SJSA1 (cell line): ENCODE measurements at places on chromosomes 6 and 20. TPM values are rescaled to one million over a fixed set of nuclear protein-coding genes. Genes with fewer than 3 reads are reported as not detected.

ZNF831 gene
- not detected in 2 replicates for total RNA-seq

TSHZ2 gene
- total RNA-seq: not detected in 2 replicates

TMEM242 gene
- total RNA-seq: 9.3 and 17.5 TPM in 2 replicates

RIPPLY2 gene
- not detected in 2 replicates for total RNA-seq

CLPSL2 gene
- not detected in 2 replicates for total RNA-seq

GRM1 gene
- total RNA-seq: not detected in 2 replicates

RIMS1 gene
- 0.08 TPM in 1 of 2 replicates, not detected in the other for total RNA-seq

ADGRG6 gene
- 3.4 and 4.5 TPM in 2 replicates for total RNA-seq

CDS2 gene
- 27.4 and 31.2 TPM in 2 replicates for total RNA-seq

SULF2 gene
- total RNA-seq: 0.09 and 2.2 TPM in 2 replicates

NPEPL1 gene
- total RNA-seq: 6.8 and 7.7 TPM in 2 replicates

HEBP2 gene
- 22.8 and 64.8 TPM in 2 replicates for total RNA-seq

- no peaks in the 10 kb centered on the region for H3K36me3 ChIP-seq
- H3K4me1 ChIP-seq: no peaks in the 10 kb centered on the region
- no peak for DNase-seq
- no peaks in the 10 kb centered on the region for H3K27me3 ChIP-seq
- no peak overlapping the region for H3K4me3 ChIP-seq
These were observed 73.7 kb downstream of the RPP40 start for GRCh38 chr6:4930025-4930691.

DNA sequence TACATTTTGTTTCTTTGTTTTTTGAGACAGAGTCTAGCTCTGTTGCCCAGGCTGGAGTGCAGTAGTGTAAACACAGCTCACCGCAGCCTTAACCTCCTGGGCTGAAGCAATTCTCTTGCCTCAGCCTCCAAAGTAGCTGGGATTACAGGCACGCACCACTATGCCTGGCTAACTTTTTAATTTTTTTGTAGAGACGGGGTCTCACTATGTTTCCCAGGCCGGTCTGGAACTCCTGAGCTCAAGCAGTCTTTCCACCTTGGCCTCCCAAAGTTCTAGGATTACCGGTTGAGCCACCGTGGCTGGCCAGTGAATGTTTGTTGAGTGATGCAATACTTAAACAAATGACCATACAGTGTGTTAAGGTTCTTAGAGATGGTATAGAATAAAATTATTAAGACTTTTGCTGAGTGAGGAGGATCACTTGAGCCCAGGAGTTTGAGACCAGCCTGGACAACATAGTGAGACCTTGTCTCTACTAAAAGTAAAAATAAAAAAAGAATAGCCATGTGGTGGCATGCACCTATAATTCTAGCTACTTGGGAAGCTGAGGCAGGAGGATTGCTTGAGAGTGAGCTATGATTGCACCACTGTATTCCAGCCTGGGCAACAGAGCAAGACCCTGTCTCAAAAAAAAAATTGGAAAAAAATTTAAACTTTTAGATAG, 13.4 kb downstream of the CEP250 start:
- no peaks in the 10 kb centered on the region for H3K27me3 ChIP-seq
- no peak for DNase-seq
- H3K4me1 ChIP-seq: no peaks in the 10 kb centered on the region
- H3K4me3 ChIP-seq: no peak overlapping the region
- H3K27ac ChIP-seq: no peak overlapping the region
- H3K36me3 ChIP-seq: peaks cover 51% of the 10 kb centered on the region

GRCh38 chr6:143405373-143406154, 44.9 kb downstream of the ADAT2 start:
- no peaks in the 10 kb centered on the region for H3K36me3 ChIP-seq

- no peak overlapping the region for H3K27ac ChIP-seq
- no peak for DNase-seq
- H3K4me3 ChIP-seq: no peak overlapping the region
- no peaks in the 10 kb centered on the region for H3K4me1 ChIP-seq
These were observed 54.2 kb downstream of the TSBP1 start for GRCh38 chr6:32317541-32317940.

- peaks cover 21% of the 10 kb centered on the region for H3K4me1 ChIP-seq
- H3K36me3 ChIP-seq: peaks cover 83% of the 10 kb centered on the region
These were observed 47.7 kb downstream of the PYGB start for GRCh38 chr20:25295386-25296093.

DNA sequence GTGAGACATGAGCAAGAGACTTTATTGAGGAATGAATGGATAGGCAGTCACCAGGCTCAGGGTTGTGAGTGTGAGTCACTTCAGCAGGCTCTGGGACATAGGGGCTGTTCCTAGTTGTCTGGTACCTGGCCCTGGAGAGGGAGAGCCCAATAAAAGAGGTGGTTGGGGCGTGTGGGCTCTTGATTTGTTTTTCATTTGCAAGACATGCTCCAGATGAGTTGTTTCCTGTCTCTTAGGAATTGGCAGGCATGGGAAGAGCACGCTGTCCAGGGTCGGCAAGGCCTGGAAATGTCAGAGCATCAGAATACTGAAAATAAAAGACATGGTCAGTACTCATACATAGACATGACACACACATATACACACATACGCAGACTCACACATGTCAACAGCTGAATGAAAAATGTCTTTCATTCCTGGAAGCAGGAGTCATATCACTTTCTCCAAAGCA, 166.3 kb upstream of the SULF2 start:
- peaks cover 37% of the 10 kb centered on the region for H3K4me1 ChIP-seq
- no peaks in the 10 kb centered on the region for H3K36me3 ChIP-seq
- no peak overlapping the region for H3K27ac ChIP-seq
- no peak overlapping the region for H3K4me3 ChIP-seq
- 0 out of 2 replicates have a peak, but pooled peaks cover 3% of the 10 kb centered on the region for H3K27me3 ChIP-seq

DNA sequence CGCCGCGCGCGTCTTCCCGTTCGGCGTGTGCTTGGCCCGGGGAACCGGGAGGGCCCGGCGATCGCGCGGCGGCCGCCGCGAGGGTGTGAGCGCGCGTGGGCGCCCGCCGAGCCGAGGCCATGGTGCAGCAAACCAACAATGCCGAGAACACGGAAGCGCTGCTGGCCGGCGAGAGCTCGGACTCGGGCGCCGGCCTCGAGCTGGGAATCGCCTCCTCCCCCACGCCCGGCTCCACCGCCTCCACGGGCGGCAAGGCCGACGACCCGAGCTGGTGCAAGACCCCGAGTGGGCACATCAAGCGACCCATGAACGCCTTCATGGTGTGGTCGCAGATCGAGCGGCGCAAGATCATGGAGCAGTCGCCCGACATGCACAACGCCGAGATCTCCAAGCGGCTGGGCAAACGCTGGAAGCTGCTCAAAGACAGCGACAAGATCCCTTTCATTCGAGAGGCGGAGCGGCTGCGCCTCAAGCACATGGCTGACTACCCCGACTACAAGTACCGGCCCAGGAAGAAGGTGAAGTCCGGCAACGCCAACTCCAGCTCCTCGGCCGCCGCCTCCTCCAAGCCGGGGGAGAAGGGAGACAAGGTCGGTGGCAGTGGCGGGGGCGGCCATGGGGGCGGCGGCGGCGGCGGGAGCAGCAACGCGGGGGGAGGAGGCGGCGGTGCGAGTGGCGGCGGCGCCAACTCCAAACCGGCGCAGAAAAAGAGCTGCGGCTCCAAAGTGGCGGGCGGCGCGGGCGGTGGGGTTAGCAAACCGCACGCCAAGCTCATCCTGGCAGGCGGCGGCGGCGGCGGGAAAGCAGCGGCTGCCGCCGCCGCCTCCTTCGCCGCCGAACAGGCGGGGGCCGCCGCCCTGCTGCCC, 1.1 kb downstream of the SOX4 start:
- DNase-seq: peak; percentile 56
- H3K27ac ChIP-seq: peak overlapping the region; percentile 76
- H3K4me3 ChIP-seq: peak overlapping the region; percentile 75
- peaks cover 48% of the 10 kb centered on the region for H3K36me3 ChIP-seq
- peaks cover 18% of the 10 kb centered on the region for H3K4me1 ChIP-seq
- H3K27me3 ChIP-seq: no peaks in the 10 kb centered on the region

- no peak for DNase-seq
- H3K4me1 ChIP-seq: peaks cover 10% of the 10 kb centered on the region
- no peak overlapping the region for H3K27ac ChIP-seq
- no peaks in the 10 kb centered on the region for H3K27me3 ChIP-seq
These were observed 9.0 kb upstream of the PRDM1 start for GRCh38 chr6:106077170-106077569.

GRCh38 chr6:136607204-136607931, 57.1 kb upstream of the MAP7 start:
- peaks cover 14% of the 10 kb centered on the region for H3K36me3 ChIP-seq
- H3K27me3 ChIP-seq: no peaks in the 10 kb centered on the region
- no peak overlapping the region for H3K4me3 ChIP-seq
- no peak for DNase-seq

GRCh38 chr6:91575032-91575431, 988.2 kb upstream of the MAP3K7 start:
- no peak overlapping the region for H3K27ac ChIP-seq
- no peak for DNase-seq
- no peaks in the 10 kb centered on the region for H3K27me3 ChIP-seq
- H3K4me3 ChIP-seq: no peak overlapping the region
- H3K4me1 ChIP-seq: no peaks in the 10 kb centered on the region

DNA sequence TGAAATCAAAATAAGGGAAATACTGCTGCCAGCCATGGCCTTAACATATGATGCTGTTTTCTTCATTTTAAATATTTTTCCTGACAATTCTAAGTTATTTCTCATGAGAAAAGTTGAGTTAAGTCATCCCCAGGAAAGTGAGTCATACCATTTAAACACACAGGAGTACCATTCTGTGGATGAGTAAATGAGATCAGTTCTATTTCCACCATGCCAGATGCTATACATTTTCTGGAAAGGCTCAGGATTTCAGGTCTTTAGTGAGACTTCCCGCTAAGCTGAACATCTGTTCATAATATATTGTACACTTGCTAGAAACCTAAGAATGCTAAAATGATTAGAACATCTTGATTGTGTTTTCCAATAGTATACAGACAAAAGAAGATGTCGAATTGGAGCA, 256.2 kb upstream of the MANEA start:
- H3K4me1 ChIP-seq: no peaks in the 10 kb centered on the region
- no peaks in the 10 kb centered on the region for H3K27me3 ChIP-seq
- no peak for DNase-seq
- no peak overlapping the region for H3K4me3 ChIP-seq
- no peak overlapping the region for H3K27ac ChIP-seq

GRCh38 chr6:89826029-89826528, 3.6 kb upstream of the CASP8AP2 start:
- H3K4me1 ChIP-seq: peaks cover 9% of the 10 kb centered on the region
- no peak overlapping the region for H3K4me3 ChIP-seq
- H3K27me3 ChIP-seq: no peaks in the 10 kb centered on the region
- H3K27ac ChIP-seq: no peak overlapping the region
- DNase-seq: no peak
- H3K36me3 ChIP-seq: peaks cover 10% of the 10 kb centered on the region

DNA sequence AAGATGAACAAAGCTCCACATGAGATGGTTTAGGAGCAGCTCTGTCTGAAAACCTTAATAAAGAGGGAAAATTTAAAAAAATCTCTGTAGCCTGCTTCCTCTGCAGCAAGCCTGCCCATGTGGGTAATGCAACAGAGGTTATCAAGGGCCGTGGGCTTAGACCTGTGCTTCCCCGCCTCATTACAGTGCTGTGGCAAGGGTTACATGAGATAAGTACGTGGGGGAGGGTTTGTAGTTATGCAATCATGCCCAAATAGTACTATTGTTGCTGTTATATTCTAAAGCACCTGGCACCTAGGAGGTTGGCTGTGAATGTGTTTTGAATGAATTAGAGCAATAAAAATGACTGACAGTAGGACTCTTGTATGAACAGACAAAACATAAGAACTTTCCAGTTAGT, 68.3 kb downstream of the PKHD1 start:
- H3K4me3 ChIP-seq: no peak overlapping the region
- no peak overlapping the region for H3K27ac ChIP-seq
- no peaks in the 10 kb centered on the region for H3K4me1 ChIP-seq
- DNase-seq: no peak
- peaks cover 6% of the 10 kb centered on the region; the same call in 1 of the 2 replicates for H3K27me3 ChIP-seq

DNA sequence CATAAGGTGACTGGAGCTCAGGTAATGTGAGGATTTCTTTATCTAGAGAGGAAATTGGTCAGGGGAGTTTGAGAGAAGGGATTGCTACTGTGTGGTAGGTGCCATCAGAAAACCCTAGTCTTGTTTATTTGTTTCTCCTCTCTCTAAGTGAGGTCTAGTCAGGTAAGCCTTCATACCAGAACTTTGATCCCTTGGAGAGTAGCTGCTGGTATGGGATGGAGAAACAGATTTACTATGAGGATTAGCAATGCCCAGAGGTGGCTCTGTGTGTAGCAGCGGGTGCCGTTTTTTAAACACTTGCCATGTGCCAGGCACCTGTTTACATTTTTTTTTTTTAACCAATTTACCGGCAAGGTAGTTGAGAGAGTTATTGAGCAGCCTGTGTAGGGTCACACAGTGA, 19.5 kb downstream of the CMTR1 start:
- no peak overlapping the region for H3K4me3 ChIP-seq
- no peaks in the 10 kb centered on the region for H3K27me3 ChIP-seq
- peaks cover 11% of the 10 kb centered on the region; the same call in 1 of the 2 replicates for H3K4me1 ChIP-seq
- DNase-seq: no peak
- peaks cover 74% of the 10 kb centered on the region for H3K36me3 ChIP-seq

- H3K36me3 ChIP-seq: no peaks in the 10 kb centered on the region; the same call in 1 of the 2 replicates
- H3K27ac ChIP-seq: no peak overlapping the region
These were observed 4.3 kb upstream of the GABBR1 start for GRCh38 chr6:29637247-29637646.

DNA sequence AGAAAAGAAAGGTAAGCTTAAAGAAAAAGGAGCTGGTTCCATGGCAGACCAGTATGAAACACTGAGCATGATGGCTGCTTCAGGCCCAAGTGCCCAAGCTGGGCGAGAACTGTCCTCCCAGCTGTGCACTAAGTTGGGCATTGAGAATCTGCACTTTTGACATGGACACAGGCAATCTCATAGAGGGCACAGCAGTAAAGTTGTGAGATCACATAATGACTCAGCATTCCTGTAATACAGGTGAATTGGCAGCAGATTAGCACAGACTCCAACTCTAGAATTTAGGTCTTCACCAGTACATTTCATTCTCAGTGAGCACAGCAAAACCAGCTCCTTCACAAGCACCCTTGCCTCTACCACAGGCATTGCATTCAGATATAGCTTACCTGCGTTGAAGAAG, 343.4 kb downstream of the PKHD1 start:
- H3K4me3 ChIP-seq: no peak overlapping the region
- H3K36me3 ChIP-seq: no peaks in the 10 kb centered on the region
- no peaks in the 10 kb centered on the region for H3K27me3 ChIP-seq
- no peak overlapping the region for H3K27ac ChIP-seq

GRCh38 chr6:11460837-11461661, 76.5 kb upstream of the TMEM170B start:
- H3K27me3 ChIP-seq: no peaks in the 10 kb centered on the region
- peaks cover 4% of the 10 kb centered on the region; the same call in 1 of the 2 replicates for H3K4me1 ChIP-seq
- no peak overlapping the region for H3K4me3 ChIP-seq

- peaks cover 38% of the 10 kb centered on the region for H3K4me1 ChIP-seq
- H3K27me3 ChIP-seq: no peaks in the 10 kb centered on the region
- H3K36me3 ChIP-seq: no peaks in the 10 kb centered on the region
- DNase-seq: peak; percentile 80
- H3K27ac ChIP-seq: peak overlapping the region; percentile 71
These were observed 46.4 kb downstream of the MOCS1 start for GRCh38 chr6:39887692-39888450.

DNA sequence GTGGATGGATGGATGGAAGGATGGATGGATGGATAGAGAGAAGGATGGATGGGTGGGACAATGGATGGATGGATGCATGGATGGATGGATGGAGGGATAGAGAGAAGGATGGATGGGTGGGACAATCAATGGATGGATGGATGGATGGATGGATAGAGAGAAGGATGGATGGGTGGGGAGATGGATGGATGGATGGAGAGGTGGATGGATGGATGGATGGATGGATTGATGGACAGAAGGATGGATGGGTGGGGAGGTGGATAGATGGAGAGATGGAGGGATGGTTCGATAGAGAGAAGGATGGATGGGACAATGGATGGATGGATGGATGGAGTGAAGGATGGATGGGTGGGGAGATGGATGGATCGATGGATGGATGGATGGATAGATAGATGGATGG, 6.4 kb downstream of the EEF1A2 start:
- H3K4me1 ChIP-seq: peaks cover 7% of the 10 kb centered on the region
- H3K27me3 ChIP-seq: peaks cover 3% of the 10 kb centered on the region
- DNase-seq: no peak
- no peak overlapping the region for H3K4me3 ChIP-seq
